ENCODE measurements at places on chromosomes 2 and 18.

GRCh38 chr2:128638341-128639119 is 319.9 kb upstream of the HS6ST1 start:
- no peak for DNase-seq

GRCh38 chr18:75231053-75231406 is 20.4 kb downstream of the TSHZ1 start:
- DNase-seq: no peak

GRCh38 chr2:83233326-83233725 is 1225.8 kb downstream of the SUCLG1 start:
- no peak for DNase-seq

DNA sequence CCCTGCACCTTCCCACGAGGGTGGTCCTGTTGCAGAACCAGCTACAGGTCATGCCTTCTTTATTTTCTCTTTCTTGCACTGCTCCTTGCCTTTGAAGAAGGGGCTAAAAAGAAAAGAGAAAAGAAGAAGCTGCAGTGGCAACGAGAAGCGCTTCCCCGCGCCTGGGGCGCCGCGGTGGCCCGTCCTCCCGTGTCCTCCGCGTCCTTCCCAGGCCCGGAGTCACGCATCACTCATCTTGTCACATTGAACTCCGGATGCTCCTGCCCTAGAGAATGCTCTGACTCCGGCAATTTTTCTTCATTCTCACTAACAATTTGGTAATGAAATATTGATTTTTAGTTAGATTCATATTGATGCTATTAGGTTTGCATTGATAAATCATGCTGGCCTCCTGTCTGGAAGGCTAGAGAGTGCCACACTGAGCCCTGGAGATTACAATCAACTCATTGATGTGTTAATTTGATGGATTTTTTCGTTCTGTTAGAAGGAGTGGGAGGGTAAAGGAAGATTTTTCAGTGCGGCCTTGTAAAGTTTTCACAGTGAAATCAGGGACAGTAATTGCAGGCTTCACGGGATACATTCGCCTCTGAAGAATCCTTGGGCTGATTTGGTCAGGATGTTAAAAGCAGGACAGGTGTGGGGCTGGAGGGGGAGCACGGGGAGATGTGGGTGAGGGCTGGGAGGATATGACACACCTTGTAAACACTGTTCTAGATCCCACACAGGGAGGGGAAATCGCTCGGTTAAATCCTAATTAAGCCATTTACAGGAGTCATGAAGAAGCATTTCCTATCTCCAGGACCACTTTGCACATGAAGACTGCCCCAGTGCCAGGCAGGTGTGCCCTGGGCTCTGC is 349.3 kb downstream of the ZNF516 start:
- DNase-seq: no peak

- DNase-seq: no peak
These were observed 128.6 kb downstream of the ZFP36L2 start for GRCh38 chr2:43097644-43098408.

DNA sequence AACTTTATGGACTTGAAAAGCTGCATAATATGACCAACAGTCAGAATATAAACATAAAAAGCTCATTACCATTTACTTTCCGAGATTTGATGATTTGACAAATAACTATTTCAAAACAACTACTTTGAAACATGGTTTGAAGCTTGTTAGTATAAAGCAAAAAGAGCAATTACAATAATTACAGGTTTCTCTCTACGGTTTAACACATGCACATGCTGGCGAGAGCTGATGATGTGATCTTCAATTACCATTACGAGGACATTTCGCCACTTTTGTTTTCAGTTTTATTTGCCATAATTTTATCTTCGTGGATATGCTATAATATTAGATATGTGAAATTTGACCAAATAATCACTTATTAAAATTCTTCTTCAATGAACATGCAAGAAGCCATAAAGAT is 270.1 kb downstream of the TCF4 start:
- no peak for DNase-seq

- DNase-seq: no peak
These were observed 3.2 kb downstream of the WBP1 start for GRCh38 chr2:74461187-74462053.

DNA sequence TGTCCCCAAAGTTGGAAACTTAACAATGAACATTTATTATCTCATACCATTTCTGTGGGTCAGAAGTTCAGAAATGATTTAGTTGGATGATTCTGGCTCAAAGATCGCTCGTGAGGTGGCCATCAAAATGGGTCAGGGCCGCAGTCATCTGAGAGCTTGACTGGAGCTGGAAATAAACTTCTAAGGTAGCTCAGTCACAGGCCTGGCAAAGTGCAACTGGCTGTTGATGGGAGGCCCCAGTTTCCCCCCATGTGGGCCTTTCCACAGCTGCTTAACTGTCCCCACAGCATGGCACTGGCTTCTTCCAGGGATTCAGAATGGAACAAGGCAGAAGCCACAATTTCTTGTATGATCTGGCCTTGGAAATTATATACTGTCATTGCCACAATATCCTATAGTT is 200.1 kb upstream of the RAB12 start:
- no peak for DNase-seq

- DNase-seq: no peak
These were observed 114.1 kb downstream of the MMADHC start for GRCh38 chr2:149473521-149473920.

GRCh38 chr2:155766342-155767115 is 566.0 kb downstream of the NR4A2 start:
- no peak for DNase-seq

DNA sequence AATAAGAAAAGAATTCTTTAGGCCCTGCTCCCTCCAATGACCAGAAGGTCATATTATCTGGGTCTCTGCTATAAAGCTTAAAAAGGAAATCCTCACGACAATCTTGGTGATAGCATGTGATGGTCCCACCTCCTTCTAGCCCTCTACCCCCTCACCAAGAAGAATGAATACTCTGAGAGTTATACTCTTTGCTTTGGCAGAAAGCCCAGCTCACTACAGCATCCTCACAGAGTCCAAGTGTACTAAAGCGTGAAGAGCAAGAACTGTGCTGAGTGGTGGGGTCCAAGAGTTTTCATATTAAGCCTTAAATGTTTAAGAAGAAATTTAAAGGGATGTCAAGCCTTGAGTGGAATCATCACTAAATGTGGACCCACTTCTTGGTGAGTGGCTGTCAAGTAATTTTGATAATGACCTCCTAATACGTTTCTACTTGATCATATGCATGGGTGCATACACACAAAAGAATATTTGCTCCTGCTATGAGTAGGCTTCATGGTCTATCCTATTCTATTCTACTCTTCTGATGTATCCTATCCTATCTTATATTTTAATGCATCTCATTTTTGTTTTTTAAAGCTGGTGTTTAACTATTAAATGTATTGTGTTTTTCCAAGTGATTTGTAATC is 16.5 kb upstream of the SERPINB7 start:
- no peak for DNase-seq

DNA sequence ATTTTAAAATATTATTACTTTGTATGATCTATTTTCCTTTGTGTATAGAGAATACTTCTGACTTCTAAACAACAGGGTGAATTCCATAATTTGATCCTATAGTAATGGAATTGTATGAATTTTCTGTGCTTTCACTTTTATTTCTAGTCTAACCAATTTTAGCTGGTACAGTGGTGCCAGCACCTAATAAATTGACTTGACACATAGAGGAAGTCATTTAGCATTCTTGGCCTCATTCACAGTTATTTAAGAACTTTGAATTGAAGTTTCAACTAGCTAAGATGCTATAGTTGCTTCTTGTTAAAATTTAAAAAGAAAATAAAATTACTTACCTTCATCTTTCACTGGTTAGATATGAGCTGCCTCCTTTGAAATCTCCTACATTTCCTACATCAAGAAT is 220.4 kb downstream of the CPS1 start:
- DNase-seq: no peak

GRCh38 chr2:117537032-117537431 is 277.5 kb upstream of the DDX18 start:
- no peak for DNase-seq

DNA sequence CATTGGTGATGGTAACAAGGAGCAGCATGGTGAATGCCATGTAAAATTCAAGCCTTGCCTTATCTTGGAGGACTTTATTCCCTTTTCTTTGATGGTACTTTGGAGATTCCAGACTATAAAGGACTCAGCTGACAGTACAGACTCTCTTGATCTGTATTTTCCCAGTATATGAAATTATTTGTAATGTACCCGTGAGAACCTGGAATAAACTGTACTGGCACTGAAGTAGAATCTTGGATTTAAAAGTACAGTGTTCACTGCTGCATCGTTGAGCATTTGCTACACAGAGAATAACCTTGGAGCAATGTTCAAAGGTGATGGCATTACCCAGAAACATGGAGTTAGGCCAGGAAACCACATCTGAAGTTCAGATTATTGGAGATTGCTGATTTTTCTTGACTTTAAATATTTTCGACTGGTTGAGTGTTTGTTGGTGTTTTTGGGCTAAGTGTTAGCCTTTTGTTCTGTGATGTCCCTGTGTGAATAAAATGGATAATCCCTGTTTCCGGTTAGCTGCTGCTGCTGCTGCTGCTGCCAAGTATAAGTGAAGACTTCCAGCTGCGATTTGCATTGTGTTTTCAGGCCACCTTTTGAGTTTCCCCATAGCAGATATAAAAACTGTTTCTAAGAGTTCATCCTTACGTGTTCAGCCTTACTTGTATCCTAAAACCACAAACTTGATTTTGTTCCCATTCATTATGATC is 122.0 kb downstream of the SPTBN1 start:
- DNase-seq: no peak

- DNase-seq: no peak
These were observed 124.6 kb downstream of the RTP5 start for GRCh38 chr2:241994086-241994485.

DNA sequence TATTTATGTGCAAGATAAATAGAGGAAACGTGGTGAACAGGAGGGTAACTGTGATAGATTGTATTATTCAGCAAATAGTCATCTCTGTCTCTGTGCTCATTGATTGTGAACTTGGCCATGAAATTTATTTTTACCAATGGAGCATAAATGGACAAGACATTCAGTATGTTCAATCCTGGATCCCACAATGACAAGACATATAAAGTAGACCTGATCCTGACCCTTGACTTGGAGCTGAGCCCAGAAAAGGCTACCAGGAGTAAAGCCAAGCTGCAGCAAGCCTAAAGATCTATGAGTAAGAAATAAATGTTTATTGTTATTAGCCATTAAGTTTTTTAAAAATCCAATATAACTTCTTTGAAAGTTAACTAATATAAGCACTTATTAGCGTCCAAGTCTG is 531.2 kb downstream of the PIK3C3 start:
- DNase-seq: no peak

GRCh38 chr18:7923105-7923504 is 356.0 kb downstream of the PTPRM start:
- no peak for DNase-seq

DNA sequence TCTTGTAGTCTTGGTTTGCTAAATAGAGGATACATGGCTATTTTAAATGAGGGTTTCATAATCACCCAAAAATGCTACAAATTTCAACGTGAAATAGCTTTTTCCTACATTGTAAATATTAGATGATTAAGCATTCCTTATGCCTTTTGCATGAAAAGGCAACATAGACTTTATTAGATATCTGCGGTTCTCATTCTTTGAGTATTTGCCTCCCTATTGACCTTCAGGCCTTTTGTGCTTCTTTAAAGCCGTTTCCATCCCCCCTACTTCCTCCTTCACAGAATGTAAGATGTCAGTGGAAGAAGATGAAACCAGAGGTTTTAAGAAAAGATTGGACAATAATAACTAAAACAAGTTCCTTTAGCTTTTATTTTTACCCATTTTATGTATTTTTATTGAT is 144.1 kb downstream of the UBE2E3 start:
- DNase-seq: no peak

DNA sequence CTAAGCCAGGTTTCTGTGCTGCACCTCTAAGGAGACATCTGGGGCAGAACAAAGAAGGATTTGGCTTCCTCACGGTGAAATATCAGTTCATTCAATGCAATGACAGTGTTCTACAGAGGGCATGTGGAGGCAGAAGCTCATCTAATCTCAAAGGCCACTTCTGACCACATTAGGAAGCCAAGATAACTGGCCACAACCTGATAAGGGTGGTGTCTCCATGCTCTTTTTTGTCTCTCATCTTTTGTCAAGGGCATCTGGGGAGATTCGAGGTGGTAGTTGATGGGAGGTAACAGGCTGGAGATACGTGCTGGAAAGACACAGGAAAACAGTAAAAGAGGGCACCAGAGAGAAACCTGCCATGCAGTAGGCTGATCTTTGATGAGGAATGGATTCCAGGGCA is 303.9 kb downstream of the LRATD1 start:
- no peak for DNase-seq

DNA sequence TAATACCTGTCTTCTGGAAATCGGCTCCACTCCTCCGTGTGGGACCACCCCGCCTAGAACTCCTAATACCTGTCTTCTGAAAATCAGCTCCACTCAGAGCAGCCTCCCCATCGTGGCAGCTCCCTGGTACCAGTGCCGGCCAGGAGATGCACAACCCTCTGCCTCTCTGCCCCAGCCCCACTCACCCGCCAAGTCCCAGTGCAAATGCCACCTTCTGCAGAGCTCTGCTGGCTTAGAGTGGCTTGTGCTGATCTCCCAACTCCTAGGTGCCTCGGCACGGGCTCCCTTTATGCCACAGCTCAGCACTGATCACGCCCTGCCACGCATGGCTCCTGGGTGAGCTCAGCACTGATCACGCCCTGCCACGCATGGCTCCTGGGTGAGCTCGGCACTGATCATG is 258.5 kb downstream of the HDAC4 start:
- no peak for DNase-seq

GRCh38 chr2:27131429-27131828 is 3.0 kb downstream of the PREB start:
- no peak for DNase-seq

GRCh38 chr2:3465328-3465727 is 54.0 kb downstream of the ADI1 start:
- DNase-seq: no peak

DNA sequence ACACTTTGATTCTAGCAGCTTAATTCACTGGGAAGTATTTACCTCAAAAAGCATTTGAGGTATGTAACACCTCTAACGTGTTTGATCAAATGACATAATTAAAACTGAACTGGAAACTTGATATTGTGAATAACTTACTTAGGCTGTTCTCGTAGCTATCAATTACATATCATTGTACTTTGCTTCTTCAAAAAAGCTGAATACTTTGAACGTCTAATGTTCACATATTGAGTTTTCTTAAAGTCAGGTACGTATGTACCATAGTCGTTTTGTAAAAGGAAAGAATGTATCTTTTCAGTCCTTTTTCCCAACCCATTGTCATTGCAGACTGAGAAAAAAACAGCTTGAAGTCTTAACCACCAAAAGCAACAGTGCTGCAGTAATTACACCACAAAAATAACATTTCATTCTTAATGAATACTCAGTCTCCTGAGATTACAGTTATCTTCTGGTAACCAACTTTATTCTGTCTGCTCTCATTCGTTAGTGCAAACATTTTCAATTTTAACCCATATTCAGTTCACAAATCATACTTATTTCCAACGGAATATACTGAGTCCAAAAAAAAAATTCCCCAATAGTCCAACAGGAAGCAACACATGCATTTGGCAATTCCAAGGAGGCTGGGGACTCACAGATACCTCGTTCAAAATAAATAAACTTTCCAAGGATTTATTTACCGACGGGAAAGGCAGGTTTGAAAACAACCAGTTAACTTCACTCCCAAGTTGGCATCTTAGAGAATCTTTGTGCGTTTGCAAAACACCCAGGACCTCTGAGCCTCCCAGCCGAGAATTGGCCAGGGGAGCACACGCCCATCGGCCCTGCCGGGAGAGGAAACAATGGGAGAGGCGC is 1.1 kb downstream of the CHN1 start:
- no peak for DNase-seq

GRCh38 chr18:39521164-39521563 is 1955.6 kb upstream of the CELF4 start:
- DNase-seq: no peak

GRCh38 chr18:34158881-34159690 is 65.6 kb downstream of the NOL4 start:
- no peak for DNase-seq
